ENCODE measurements at places on chromosomes 6 and 20. TPM values are rescaled to one million over a fixed set of nuclear protein-coding genes. Genes with fewer than 3 reads are reported as not detected.

VSX1 gene
- 0.15 TPM for total RNA-seq

BMP7 gene
- total RNA-seq: 0.83 TPM

KCNK17 gene
- not detected for total RNA-seq

NHLRC1 gene
- total RNA-seq: 0.66 TPM

TMEM244 gene
- not detected for total RNA-seq

ELOVL4 gene
- 2.1 TPM for total RNA-seq
